ENCODE measurements at places on chromosomes 7 and 10.
A peak's percentile ranks its signal among the peaks of the same experiment; 100 is the strongest.

DNA sequence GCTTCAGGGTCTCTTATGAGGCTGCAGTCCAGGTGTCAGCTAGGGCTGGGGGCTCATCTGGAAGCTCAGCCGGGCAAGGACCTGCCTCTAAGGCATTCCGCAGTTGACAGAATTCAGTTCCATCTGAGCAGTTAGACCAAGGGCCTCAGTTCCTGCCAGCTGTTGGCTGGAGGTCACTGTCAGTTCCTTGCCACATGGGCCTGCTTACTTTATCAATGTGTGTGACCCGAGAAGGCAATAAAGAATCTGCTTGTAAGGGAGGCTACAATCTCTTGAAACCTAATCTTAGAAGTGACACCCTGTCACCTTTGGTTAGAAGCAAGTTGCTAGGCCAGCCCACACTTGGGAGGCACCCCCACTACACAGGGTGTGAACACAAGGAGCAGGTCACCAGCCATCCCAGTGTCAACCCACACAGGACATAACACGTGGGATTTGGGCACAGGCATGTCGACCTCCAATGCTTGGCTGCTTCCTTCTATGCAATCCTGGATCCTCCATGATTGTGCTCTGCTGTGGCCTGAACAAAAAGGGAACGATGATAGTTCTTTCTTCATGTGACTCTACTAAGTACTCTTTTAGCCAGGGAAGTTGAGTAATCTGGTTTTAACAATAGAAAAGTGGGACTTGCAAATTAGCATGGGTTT is 41.8 kb downstream of the MTURN start:
- DNase-seq = no peak

DNA sequence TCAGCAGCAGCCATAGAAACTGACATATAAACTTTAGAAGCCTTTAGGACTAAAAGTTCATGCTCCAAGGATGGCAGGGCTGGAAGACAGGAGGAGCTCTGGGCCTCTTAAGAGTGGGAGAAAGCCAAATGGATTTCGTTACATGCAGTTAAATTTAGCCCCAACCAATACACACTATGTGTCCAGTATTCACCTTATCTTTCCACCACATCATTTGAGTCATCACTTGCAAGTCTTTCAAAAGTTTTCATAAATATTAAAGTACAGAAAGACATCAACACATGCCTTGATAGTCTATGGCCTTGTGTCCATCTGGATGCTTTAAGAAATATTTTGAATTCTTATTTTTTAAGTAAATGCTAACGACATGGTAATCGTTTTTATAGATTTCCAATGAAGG is 392.4 kb upstream of the LRRN3 start:
- DNase-seq = no peak

GRCh38 chr7:49093218-49093617 is 168.9 kb downstream of the CDC14C start:
- no peak for DNase-seq

GRCh38 chr7:81767926-81768325 is 1.9 kb downstream of the HGF start:
- no peak for DNase-seq

- DNase-seq = peak; percentile 20
Measured at GRCh38 chr10:97612386-97612785, 20.9 kb downstream of the MORN4 start.

DNA sequence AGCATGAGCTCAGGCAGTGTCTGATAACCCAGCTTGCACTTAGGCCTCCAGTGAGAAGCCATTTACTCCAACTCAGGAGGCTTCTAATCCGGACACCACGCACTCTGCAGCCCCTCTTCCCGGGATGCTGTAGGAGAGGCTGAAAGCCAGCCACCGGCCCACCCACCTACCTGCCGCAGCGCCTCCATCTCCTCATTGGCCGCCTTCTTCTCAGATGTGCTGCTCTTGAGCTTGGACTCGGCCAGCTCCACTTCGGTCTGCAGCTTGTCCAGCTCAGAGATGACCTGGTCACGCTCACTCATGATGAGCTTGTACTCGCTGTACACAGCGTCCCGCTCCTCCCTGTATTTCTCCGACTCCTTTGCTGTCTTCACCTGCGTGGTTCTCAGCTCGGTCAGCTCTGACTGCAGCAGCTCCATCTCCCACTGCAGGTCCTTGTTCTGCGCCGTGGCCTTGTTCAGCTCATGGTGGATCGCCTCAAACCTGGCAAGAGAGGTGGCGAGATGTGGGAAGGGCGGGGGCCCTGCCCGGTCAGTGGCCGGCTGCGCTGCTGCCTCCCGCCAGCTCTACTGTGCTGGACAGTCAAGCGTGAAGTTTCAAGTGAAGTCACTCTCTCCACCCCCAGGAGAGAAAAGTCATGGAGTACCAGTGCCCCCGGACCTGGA is 84.7 kb downstream of the DLG5 start:
- DNase-seq = no peak

All from WERI-Rb-1 (cell line).